NCI-H1930 (cell line): ENCODE measurements at places on chromosomes 2 and 18.

DNA sequence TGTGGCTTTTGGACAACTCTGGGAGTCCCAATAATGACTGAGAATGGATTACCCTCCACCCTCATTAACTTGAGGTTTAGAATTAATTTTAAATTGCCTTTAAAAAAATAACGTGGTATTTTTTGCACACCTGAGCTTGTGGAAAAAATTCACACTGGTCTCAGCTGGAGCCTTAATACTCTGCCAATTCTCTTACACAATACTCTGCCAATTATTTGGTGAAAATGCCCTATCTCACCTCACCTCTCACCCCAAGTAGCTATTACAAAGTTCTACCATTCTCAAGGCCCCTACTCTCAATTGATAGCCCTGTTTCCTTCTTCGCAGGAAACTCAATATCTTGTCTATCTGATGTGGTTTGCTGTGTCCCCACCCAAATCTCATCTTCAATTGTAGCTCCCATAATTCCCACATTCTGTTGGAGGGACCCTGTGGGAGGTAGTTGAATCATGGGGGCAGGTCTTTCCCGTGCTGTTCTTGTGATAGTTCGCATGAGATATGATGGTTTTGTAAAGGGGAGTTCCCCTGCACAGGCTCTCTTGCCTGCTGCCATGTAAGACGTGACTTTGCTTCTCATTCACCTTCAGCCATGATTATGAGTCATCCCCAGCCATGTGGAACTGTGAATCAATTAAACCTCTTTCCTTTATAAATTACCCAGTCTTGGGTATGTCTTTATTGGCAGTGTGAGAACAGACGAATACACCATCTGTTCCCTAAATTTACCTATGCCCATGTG is 27.4 kb upstream of the C2orf69 start:
- no peak for DNase-seq

GRCh38 chr18:8702668-8703067 is 2.7 kb upstream of the MTCL1 start:
- DNase-seq, result no peak

DNA sequence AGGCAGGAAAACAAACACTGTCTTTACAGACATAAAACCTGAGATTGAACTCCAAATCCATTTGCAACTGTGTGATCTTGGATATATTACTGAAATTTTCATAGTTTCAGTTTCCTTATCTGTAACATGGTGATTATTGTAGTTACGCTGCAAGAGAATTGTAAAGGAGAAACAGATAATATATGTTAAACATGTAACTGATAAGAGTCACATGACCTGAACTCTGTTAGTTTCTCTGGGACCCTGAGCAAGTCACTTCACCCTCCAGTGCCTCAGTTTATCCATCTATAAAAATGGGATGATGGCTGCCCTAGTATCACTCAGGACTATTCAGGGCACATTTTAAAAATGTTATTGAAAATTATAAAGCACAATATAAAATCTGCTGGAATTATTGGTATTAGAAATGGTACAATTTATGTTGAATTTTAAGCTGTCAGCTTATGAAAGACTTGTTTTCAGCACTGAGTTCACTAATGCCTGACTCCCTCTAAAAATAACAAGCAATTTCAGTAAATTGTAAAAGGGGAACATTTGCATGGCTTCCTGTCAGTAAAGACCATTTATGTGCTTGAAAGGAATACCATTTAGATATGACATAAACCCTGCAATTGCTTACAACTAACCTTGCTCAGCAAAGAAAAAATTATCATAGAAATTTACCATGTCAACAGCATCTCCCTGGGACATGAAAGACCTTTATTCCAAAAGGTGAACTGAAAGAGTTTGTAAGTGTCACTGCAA is 393.5 kb downstream of the RAD51AP2 start:
- no peak for DNase-seq

DNA sequence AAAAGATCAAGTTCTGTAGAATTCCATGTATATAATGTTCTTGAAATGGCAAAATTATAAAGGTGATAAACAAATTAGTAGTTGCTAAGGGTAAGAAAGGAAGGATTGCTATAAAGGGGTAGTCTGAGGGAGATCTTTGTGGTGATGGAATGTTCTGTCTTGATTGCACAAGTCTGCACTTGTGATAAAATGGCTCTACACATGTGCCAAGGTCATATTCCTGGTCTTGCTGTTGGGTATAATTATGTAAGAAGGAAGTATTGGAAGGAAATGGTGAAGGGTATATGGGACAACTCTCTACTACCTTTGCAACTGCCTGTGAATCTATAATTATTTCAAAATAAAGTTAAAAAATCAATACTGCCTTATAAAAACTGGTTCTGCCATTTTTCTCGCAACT is 15.3 kb downstream of the SGPP2 start:
- DNase-seq, result no peak

GRCh38 chr18:57210107-57210715 is 63.3 kb downstream of the BOD1L2 start:
- no peak for DNase-seq

GRCh38 chr2:47607005-47607679 is 175.8 kb upstream of the MSH6 start:
- DNase-seq, result no peak

DNA sequence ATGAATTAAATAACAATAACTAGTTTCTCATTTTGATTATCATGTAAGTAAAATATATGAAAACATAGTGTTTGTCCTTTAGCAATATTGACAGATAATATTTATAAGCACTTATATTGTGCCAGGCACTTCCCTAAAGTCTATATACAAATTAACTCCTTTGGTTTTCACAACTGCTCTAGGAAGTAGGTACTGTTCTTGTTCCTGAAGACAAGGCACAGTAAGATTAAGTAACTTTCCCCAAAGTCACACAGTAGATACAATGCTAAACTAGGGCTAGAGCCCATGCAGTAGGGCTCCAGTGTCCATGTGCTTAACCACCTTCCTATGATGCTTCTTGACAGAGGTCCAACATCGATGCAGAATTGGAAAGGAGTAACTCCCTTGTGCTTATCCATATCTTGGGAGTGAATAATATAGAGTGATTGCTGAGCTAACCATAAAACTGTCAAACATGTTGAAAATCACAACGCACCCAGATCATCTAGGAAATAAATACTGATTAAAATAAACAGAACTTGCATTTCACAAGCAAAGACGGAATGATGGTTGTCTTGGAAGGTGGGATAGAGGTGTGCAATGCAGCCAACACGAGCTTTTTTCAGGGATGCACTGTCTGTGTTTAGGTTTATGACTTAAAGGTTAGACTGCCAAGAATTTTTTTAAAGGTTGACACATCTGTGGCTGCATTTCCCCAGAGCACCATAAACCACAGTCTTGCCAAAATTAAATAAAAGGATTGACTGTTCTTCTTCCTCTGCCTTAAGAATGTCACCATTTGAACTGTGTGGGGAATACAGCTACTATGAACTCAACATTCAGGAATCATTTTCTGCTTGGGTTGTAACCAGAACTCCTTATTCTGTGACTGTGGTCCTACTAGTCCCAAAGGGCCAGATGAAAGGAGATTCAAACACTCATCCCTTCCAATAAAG is 80.8 kb downstream of the ANKRD44 start:
- no peak for DNase-seq

- no peak for DNase-seq
These were observed 269.3 kb downstream of the HDAC4 start for GRCh38 chr2:239131521-239131920.

DNA sequence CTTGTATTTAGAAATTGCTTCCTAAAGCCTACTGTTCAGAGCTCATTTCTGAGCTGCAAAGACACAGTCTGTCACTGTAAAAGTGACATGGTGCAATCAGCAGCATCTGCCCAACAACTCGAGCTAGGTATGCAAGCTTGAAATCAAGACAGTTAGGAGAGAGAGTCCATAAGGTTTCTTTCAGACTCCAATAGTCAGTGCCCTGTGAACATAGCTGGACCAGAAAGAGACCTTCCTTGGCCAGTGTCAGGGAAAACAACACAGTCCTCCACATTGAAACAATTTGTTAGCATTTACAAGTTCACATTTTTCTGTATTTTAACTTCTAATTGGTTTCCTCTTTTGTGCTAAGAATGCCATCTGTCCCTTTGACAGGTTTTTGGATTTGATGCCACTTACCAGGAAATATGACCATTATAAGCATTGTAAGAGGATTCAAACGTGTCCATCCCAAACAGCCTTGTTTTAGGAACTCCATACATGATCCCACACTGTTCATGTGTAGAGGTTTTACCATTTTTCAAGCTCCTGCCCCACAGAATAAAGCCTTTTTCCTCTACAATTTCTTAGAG is 8.9 kb upstream of the MYCN start:
- no peak for DNase-seq

- DNase-seq, result no peak
These were observed 187.6 kb downstream of the PTPRM start for GRCh38 chr18:7754725-7755181.

GRCh38 chr2:39120521-39120770 is 405 bp downstream of the SOS1 start:
- DNase-seq, result no peak

DNA sequence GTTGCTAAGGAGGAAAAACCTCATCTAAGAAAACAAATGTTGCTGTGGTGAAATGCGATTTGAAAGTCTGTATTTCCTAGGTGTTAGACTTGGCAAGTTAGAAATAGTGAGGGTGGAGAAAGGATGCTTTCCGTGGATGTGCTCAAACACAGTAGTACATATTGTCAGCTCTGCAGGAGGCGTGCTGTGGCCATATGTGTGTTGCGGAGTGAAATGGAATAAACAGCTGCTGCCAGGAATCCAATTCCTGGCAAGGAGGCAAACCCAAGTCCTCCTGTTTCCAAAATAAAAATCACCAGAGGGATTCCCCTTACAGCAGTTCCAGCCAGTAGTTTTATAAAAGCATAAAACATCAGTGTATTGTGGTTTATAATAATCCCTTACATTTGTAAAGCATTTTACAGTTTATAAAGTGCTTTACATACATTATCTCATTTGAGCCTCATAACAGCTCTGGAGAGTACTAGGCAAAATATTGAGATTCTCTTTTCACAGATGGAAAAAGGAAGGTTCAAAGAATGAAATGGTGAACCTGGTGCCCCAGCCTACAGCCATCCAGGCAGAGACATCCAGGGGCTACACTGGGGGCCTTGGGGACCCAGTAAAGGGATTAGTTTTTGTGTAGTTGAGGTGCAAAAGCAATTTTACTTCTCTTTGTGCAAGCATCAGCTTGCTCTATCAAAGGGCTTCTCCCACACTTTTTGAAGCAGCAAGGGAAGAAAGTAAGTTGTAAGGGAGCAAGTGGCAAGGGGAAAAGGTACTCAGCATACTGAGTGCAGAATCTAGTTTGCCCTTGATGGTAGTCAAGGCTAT is 206.0 kb downstream of the AGPS start:
- DNase-seq, result no peak

- no peak for DNase-seq
These were observed 660.6 kb downstream of the RNF144A start for GRCh38 chr2:7577769-7578168.

- no peak for DNase-seq
These were observed 4.0 kb upstream of the ALLC start for GRCh38 chr2:3654011-3654410.

DNA sequence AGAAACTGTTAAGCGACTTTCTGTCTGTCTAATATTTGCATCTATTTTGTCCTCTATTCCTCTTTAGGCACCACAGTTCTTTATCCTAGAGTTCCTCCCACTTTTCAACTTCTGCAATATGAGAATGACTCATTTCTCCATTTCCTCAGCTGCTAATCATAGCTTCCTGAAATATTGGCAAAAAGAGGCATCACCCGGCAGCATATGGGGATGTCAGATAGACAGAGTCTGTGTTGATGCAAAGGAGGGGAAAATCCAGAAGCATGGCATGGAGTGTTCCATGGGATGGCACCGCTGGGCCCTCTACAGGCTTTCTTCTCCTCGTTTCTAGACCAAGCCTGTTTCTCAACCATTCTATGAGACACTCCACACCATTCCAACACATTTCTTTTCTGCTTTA is 93.4 kb downstream of the DOCK10 start:
- no peak for DNase-seq

GRCh38 chr2:147482111-147482895 is 362.5 kb upstream of the ACVR2A start:
- no peak for DNase-seq

- DNase-seq, result no peak
These were observed 9.7 kb downstream of the FAM98A start for GRCh38 chr2:33589444-33589843.

- no peak for DNase-seq
These were observed 12.9 kb upstream of the MC5R start for GRCh38 chr18:13810950-13811485.

- no peak for DNase-seq
These were observed 268.8 kb downstream of the IKZF2 start for GRCh38 chr2:212882626-212883025.

GRCh38 chr18:4597301-4597700 is 142.2 kb upstream of the DLGAP1 start:
- no peak for DNase-seq

DNA sequence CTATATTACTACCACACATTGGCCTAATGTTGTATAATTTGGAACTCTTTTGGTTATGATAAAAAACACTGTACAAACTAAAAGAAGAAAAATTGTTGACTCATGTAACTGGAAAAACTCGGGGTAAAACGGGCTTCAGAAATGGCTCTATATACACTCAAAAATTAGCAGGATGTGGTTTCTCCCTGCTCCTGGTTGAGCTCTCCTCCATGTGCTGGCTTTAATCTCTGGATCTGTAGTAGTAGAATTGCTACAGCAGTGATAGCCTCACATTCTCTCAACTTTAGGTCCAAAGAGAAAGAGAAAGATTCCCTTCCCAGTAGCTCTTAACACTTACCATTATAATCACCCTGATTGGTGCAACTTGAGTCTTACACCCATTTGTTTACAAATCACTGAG is 274.9 kb upstream of the GALNT5 start:
- no peak for DNase-seq

DNA sequence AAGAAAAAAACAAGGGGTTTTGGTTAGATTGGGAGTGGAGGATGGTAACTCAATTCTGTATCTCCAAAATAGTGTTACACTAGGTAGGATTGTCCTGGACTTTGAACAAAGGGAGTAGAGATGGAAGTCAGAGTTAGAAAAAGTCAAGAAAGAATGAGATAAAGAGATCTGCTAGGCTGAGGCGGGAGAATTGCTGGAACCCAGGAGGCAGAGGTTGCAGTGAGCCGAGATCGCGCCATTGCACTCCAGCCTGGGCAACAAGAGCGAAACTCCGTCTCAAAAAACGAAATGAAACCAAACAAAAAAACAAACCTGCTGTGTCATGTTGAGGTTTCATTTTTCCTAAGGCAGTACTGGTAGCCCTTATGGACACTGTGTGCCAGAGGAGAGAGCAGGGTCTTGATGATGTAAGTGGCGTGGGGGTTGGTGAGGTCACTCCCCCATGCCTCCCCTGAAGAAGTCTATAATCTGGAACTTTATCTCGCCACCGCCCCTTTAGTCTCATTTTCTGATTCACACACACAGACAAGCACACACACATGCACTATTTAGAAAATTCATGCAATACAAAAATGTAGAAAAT is 10.5 kb downstream of the DRC1 start:
- DNase-seq, result no peak

- no peak for DNase-seq
These were observed 312.4 kb downstream of the MTX2 start for GRCh38 chr2:176581557-176582165.

GRCh38 chr18:79520478-79521390 is 125.0 kb downstream of the NFATC1 start:
- no peak for DNase-seq

GRCh38 chr18:53004798-53005197 is 664.8 kb downstream of the DCC start:
- no peak for DNase-seq
